ENCODE measurements at places on chromosomes 2 and 18.

DNA sequence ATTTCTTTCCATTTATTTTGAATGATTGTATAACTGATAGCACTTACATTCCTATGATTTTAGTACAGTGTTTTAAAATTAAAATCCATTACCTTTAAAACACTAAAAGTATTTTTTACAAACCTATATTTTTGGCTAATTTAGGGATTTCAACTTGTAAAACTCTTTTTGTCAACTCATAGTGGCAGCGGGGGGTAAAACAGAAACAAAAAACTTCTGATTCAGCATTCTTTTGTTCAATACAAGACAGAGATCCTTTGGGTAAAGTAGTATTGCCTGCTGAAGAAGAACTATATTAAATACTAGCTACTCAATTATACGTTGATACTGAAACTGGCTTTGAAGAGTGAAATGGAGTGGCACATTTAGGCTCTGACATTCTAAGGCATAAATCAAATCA is 437.4 kb upstream of the CDH19 start:
- DNase-seq, result no peak

DNA sequence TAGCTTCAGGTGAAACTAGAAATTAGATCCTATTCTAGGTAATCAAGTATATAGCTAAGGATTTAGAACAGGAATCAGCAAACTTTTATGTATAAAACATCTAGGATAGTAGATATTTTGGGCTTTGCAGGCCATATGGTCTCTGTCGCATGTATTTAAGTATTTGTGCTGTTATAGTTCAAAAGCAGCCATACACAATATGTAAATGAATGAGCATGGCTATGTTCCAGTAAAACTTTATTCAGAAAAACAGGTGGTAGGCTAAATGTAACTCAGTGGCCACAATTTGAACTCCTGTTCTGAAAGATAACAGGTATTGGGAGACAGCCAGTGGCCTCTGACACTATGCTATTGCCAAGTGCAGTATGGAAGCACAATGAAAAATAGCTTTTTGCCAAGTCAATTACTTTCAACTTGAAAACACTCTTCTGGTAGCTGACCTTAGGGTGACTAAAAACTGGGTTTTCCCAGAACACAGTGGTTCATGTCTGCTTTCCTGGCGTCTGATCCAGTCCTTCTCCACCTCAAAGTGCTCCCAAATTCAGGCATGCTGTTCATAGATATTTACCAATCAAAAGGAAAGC is 304.7 kb upstream of the SYT4 start:
- no peak for DNase-seq

- no peak for DNase-seq
These were observed 348.1 kb downstream of the CLIP4 start for GRCh38 chr2:29463181-29463900.

DNA sequence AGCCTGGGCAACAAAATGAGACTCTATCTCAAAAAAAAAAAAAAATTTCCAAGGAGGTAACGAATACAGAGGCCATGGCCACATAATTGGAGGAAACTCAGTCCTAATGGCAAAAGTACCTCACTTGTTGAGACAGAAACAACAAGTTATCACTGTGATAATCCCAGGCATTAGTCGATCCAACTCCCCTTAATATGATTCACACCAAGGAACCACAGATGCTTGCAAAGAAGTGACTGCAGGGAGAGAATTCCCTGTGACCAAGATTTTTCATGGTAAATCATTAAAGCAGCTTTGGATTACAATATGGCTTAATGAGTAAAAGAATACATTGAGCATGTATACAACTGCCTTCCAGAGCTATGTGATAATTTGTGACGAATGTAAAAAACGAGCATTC is 80.4 kb upstream of the RNU4ATAC start:
- no peak for DNase-seq

GRCh38 chr2:126921066-126921465 is 22.4 kb downstream of the TEX51 start:
- DNase-seq, result no peak

DNA sequence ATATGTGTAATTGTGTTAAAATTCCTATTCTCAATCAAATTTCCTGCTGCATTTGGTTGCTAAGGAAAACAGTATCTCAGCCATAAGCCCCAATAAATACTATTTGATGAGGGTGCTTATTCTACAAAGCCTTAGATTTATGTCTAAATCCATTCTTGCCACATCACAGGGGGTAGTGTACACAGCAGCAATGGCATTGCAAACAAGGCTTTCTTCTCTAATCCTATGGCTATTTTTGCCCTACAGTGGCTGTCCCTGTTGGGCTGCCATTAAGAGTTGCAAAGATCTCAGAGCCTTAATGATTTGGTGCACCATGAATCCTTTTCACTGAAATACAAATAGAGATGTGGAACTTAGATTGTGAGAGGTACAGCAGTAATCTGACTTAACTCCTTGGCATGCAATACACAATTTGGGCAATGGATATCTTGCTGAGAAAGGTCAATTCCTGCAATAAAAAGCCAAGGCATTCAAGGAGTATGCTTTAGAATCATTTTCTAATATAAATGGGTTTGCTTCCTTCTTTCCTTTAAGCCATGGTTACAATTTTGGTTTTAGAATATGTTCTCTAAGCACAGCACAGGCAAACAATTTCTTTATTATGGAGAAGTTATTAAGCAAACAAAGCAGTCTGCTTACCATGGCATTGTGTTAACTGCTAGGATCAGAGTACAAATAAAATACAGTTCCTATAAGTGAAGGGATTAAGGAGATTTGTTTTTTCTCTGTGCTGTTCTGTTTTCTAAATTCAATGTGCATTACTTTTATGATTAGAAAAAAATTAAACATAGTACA is 69.8 kb upstream of the CD302 start:
- no peak for DNase-seq
